Muscle of back (tissue), 13 donors: ENCODE measurements at places on chromosomes 13 and 19. TPM values are rescaled to one million over a fixed set of nuclear protein-coding genes. Genes with fewer than 3 reads are reported as not detected.

The OLFM2 gene
- polyA plus RNA-seq, result 27.5 TPM

The ZNF527 gene
- 6.0 TPM for polyA plus RNA-seq

The ZNF234 gene
- polyA plus RNA-seq, result 8.8 TPM

The OR7A5 gene
- not detected for polyA plus RNA-seq

The KLK14 gene
- not detected for polyA plus RNA-seq

The CRLF1 gene
- polyA plus RNA-seq, result 21.8 TPM

The NKPD1 gene
- polyA plus RNA-seq, result 0.42 TPM

The TMEM272 gene
- 0.15 TPM for polyA plus RNA-seq

The MAG gene
- 0.32 TPM for polyA plus RNA-seq

The DLL3 gene
- polyA plus RNA-seq, result 0.07 TPM

The ZNF180 gene
- polyA plus RNA-seq, result 7.9 TPM

The PTGIR gene
- 4.4 TPM for polyA plus RNA-seq

The MPV17L2 gene
- polyA plus RNA-seq, result 5.2 TPM

The URAD gene
- polyA plus RNA-seq, result not detected

The FSD1 gene
- 2.6 TPM for polyA plus RNA-seq

The CBLC gene
- polyA plus RNA-seq, result 0.15 TPM

The NXNL1 gene
- not detected for polyA plus RNA-seq

The GATAD2A gene
- polyA plus RNA-seq, result 47.3 TPM

The ZNF135 gene
- 13.5 TPM for polyA plus RNA-seq

The CYP4F11 gene
- 0.12 TPM for polyA plus RNA-seq
